Central memory CD4-positive, alpha-beta T cell (primary cell): ENCODE measurements at places on chromosomes 6 and 20.

DNA sequence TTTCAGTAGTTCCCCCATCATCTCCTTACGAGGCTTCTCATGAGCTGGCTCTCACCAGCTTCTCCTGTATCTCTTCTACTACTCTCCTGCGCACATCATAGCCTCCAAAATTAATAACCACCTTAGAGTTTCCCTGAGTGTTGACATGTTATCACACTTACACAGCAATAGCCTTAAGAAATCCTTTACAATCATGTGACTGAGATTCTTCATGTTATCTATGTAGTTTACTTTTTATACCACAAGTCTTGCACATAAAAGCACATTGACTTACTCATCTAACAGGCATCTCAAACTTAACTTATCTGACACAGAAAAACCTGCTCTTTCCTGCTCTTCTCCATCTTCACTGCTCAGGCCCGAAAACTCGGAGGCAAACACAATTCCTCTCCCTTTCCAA is 103.7 kb upstream of the TAB2 start:
- DNase-seq = no peak

DNA sequence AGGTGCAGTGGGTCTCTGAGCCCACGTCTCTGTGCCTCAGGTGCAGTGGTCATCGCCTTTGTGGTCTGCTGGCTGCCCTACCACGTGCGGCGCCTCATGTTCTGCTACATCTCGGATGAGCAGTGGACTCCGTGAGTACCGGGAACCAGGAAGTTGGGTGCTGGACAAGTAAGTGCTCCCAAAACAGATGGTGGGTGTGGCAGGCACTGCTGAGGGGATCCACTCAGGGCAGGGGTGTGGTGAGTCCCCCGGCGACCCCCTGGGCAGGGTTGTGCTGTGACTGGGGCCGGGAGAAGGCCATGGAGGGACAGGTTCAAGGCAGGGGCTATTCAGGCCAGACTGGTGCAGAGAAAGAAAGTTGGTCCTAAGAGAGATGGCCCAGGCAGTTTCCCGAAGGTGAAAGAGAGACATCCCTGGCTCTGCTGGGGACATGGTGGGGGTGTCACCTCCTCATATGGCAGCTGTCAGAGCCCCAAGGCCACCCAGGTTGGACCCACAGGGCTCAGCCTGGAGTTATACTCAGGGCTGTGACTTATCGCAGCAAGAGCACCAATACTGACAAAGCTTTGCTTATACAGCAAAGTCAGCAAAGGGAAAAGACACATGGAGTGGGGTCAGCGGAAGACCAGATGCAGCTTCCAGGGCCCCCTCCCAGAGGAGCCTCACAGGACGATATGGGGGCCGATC is 37.9 kb upstream of the MRGBP start:
- no peak for DNase-seq

GRCh38 chr6:145707397-145707796 is 27.9 kb downstream of the EPM2A start:
- no peak for DNase-seq

DNA sequence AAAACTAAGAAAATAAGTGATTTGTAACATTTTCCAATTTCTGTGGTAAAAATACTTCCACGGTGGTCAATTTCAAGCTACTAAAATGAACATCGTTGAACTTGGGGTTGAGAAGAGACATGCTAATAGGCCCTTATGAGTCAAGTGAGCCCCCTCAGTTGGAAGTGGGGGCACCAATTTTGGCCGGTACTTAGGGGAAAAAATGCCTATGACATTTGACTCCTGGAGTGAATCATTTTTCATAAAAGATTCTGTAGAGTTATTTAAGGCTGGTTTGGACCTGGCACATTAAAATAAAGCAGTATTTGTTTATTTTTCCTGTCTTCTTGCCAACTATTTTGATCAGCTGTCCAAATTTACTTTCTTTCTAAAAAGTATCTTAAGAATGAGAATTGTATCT is 32.4 kb upstream of the CAP2 start:
- DNase-seq = no peak

- no peak for DNase-seq
These were observed 32.0 kb downstream of the TRERF1 start for GRCh38 chr6:42419490-42420280.

- DNase-seq = no peak
These were observed 1.7 kb downstream of the ADRM1 start for GRCh38 chr20:62304331-62305148.

DNA sequence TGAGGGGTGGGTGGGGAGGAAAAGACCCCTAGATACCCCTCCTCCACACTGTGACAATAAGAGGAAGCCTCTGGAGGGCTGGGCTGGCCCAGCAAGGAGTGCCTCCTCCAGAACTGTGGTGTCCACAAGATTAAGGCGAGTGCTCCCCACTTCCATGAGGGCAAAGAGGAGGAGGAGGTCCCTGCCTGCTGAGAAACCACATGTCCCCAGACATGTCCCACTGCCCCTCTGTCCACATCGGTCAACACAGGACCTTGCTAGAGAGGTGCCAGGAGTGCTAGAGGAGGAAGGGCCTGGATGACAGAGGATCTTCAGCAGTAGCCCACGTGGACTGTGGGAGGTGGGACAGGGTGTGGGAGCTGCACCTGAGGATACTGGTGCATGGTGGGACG is 3.1 kb downstream of the RAET1G start:
- no peak for DNase-seq
